ENCODE measurements at places on chromosomes 16 and 17.

- no peak for DNase-seq
Measured at GRCh38 chr17:867896-868489, 85.8 kb downstream of the MRM3 start.

DNA sequence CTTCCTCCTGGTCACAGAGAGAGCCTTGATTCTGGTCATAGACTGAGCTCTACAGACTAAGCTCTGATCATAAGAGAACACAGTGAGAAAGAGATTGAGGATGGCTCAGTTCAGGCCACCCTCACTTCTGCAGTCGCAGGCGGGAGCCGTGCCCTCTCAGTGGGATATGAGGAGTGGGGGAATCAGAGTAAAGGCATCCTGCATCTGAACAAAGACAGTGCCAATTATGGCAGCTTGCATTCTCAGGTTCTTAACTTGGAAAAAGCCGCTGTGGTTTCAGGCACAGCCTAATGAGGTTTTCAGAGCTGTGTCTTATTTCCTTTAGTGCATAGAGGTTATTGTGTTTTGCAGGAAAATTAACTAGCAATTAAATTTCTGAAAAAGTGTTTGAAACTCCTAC, 134.4 kb upstream of the NLRP1 start:
- DNase-seq, result no peak

DNA sequence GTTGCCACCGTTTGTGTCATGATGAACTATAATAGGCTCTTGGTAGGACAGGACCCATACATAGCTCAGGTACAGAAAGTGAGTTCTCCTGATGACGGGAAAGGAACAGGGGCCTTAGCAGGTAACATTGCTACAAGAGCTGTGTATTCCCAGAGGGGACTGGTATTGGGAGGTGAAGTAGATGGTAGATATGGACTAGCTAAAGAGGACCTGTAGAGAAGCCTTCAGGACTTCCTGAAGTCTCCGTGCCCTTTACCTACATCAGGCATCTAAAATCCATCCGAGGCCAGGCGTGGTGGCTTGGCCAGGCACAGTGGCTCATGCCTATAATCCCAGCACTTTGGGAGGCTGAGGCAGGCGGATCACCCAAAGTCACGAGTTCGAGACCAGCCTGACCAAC, 12.7 kb upstream of the SMARCD2 start:
- DNase-seq, result no peak

- peak; percentile 39 for DNase-seq
Measured at GRCh38 chr17:20206068-20206467, 196.9 kb downstream of the SPECC1 start.

DNA sequence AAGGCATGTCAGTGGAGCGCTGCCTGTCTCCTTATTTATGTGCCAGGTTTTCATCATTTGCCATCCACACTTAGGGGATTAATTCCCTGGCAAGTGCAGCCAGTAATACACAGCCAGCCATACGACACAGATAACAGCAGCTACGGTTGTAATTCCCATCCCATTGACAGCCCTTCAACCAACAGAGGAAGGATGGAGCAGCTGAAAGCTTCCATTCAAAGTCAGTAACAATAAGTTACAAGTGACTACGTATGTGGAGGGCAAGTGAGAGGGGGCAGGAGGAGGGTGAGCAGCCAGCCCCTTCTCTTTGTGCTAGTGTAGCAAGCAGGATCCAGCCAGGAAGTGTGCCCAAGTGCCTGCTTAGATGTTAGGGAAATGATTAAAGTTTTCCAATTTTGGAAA, 53.8 kb upstream of the LYRM9 start:
- no peak for DNase-seq

DNA sequence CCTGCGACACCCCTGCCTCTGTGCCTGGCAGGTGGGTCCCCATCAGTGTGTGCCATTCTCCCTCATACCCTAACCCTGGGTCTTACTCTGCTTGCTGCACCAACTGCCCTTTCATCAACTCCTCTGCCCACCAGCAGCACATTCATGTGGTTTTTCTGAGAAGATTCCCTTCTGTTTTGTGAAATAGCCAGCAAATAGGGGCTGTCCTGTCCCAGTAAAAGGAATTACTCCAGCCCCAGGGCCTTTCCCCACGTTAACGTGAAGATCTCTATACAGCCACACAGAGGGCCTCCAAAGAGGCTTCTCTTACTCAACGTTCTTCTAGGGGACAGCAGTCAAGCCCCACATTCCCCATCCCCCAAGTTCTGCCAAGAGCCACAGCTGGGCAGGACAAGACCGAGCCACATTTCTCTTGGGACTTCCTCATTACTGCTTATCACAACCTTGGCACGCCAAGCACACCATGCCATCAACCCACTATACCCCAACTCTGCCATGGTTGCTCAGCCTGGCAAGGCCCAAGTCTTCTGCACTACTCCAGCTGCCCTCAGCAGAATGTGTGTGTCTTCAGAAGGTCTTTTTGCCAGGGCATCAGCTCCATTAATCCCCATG, 18.7 kb upstream of the CCL2 start:
- DNase-seq, result no peak

DNA sequence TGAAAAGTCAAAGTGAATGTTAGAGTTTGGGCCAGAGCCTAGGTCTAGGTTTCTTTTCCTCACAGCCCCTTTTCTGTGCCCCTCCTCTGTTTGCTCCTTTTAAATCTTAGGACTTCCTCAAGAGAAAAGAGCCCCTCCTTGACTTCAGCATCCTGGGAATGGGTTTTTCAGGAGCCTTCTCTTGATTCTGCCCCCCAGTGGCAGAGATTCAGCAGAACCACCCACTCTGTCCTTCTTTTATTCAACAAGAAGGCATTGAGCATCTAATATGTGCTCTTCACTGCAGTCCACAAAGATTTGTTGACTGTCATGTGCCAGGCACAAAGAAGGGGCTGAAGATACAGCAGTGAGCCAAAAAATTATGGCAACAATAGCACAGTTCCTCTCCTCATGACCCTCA, 270.8 kb upstream of the CDH5 start:
- DNase-seq, result no peak

GRCh38 chr17:68559316-68559715, 41.9 kb downstream of the FAM20A start:
- no peak for DNase-seq

DNA sequence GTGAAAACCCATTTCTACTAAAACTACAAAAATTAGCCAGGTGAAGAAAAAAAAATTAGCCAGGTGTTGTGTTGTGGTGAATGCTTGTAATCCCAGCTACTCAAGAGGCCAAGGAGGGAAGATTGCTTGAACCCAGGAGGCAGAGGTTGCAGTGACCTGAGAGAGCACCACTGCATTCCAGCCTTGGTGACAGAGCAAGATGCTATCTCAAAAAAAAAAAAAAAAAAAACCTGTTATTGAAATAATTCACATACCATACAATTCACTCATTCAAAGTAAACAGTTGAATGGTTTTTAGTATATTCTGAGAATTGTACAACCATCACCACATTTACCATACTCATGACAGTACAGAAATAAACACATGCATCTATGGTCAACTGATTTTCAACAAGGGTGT, 31.0 kb downstream of the ZNRF1 start:
- peak; percentile 43 for DNase-seq
